CD4-positive, alpha-beta T cell treated with Interleukin-4 for 1 hour (primary cell): ENCODE measurements at places on chromosomes 2 and 18.

DNA sequence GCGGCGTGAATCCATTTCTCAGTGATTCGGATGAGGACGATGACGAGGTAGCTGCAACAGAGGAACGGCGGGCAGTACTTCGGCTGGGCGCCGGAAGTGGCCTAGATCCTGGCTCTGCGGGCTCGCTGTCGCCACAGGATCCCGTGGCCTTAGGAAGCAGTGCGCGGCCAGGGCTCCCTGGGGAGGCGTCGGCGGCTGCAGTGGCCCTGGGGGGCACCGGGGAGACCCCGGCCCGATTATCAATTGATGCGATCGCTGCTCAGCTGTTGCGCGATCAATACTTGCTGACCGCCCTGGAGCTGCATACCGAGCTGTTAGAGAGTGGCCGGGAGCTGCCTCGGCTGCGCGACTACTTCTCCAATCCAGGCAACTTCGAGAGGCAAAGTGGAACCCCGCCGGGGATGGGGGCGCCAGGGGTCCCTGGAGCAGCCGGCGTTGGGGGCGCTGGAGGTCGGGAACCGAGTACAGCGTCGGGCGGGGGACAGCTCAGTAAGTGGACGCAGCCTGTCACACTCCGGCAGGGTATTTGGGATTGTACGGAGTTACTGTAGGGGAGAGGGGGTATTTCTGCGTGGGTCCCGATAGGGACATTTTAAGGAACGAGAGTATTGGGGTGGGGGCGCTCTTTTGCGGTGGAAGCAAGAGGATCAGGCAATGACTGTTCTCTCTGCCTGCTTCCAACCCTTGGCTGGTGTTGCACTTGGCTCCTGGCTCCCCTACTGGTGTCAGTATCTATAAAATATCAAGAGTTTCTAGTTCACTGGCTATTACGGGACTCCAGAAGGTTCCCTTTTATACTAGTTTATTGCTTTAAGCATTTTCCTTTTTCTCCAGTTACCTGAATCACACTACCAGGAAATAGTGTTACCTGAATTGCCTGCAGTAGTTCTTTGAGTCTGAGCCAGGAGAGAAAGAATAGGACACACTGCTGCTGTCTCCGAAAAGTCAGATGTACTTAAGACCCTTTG, 772 bp downstream of the RELCH start:
- no peak for DNase-seq

DNA sequence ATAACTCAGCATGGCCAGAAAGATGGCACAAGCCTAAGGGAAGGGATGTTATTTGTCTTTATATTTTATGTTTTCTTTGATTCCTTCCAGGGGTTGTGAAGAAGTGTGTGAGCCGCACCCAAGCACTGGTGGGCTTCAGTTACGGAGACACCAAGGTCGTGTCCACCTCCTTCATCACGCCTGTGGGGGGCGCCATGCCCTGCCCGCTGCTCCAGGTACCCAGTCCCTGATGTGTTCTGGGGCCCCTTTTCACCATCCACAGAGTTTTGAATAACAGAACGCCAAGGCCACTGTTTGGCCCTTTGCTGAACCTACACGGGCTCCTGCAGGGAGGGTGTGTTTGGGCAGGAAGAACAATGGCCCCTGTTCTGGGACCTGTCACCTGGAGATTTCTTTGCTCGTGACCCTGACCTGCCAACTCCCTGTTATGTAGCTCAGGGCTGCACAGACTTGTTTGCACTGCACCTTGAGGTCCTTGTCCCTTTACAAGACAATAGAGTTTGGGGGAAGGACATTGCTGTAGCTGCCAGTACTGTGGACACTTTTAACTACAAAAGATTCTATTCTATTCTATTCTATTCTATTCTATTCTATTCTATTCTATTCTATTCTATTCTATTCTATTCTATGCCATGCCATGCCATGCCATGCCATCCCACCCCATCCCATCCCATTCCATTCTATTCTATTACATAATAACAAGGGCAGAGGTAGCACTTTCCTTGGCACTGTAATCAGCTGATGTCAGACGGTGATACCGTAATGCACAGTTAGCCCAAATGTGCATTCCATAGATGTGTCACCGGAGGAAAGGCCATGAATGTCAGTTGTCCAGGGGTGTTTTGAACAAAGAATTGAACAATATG, 48.2 kb upstream of the CNGA3 start:
- no peak for DNase-seq

DNA sequence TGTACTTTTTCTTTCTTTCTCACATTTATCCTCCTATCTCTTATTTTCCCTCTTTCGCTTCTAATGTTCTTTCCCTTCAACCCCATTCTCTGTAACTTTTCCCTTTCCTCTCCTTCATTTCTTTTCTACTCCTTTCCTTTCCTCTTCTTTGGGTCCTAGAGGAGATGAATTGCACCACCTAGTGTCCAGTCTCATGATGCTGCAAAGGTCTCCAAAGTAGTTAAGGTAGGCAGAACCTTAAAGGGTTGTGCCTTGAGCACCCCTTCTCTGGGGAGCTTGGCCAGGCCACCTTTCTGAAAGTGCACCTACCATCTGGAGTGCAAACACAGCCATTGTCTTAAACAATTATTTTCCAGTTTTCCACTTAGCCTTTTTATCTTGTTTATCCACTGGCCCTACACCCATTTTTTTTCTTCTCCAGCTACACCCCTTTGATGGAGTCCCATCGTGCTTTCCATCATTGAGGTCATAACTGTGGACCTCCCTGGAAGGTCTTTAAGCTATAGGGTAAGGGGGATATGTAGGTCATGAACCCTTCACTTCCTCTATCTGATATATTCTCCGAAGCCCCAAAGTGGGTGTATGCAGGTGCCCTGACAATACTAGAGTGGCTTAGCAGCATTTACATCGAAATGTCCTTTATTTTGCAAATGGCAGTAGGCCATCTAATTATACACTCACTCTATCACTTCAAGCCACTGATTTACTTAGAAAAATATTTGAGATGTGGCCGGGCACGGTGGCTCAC, 155.9 kb downstream of the ESCO1 start:
- no peak for DNase-seq

- DNase-seq, result no peak
Measured at GRCh38 chr2:88127888-88128653, at the start of gene FABP1. Gene FABP1 (minus strand): TSS chr2:88128062. CDS start chr2:88128017, 45 bp downstream.

DNA sequence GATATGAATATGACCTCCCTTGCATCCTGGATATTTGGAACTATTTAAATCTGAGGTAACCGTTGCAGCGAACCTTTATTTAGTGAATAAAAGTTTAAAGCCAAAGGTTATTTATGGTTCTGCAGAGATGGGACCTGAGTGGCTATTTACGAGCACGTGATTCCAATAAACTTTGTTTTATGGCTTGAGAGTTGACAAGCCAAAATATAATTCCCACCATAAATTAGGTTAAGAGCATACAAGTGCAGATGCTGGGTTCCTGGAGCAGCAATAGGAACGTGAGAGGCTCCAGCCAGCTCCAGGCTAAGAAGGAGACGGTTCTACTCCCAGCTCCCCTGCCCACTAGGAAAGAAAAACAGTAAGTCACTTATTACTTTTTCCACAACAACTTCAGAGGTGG, 5.2 kb upstream of the HOXD4 start:
- DNase-seq, result no peak

- DNase-seq, result no peak
Measured at GRCh38 chr2:175152242-175152641, 15.8 kb downstream of the ATF2 start.

DNA sequence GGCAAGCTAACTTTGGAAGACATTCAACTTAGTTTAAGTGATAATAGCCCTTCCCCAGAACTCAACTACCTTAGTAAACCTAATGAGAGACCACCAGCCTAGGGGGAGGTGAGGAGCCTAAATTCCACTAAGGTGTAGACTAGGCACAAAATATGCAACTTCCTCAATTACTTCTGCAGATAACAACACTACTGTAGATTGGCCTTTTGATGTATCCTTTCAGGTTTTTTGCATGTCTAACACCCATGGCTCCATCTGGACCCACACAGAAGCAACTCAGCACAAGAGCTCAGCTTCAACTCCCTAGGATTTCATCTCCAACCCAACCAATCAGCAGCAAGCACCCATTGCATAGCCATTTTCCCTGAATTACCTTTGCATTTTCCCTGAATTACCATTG, 353.3 kb downstream of the AKAIN1 start:
- no peak for DNase-seq

- peak; percentile 87 for DNase-seq
Measured at GRCh38 chr18:77054606-77055428, 77.8 kb downstream of the MBP start.

GRCh38 chr2:174632841-174633622, 35.4 kb upstream of the WIPF1 start:
- DNase-seq, result peak; percentile 45

DNA sequence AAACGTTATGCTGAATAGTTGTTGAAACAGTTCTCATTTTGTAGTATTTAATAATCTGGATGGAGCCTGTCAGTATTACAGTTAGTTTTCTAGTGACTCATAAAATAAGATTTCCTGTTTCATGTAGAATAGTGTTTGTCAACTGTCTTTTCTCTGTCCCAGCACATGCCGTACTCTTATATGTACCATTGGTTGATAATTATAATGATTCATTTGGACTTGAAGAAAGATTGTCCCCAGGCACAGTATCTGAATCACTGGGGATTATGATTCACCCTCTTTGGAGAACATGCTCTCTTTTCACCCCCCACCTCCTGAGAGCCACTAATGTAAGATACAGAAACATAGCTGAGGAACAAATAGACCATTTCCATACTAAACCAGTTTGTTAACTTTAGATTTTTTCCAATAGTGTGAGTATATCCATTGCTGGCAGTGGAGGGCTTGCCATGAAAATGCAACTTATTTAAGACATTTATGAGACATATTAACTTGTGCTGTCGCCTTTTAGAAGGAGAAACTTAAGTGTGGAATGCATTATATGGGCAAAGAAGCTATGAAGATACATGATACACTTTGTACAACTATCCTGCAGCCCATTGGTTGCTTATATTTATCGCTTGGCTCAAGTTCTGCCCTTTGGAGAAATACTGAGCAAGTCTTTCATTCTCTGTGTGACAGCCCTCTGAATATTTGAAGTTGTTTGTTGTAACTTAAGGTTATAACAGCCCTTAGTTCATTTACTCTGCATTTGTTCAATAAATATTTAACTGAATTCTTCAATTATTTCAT, 12.4 kb downstream of the COPS8 start:
- DNase-seq, result no peak

GRCh38 chr2:72757177-72757775, 68.6 kb downstream of the EXOC6B start:
- no peak for DNase-seq

GRCh38 chr2:236124182-236124893, 43.8 kb downstream of the GBX2 start:
- no peak for DNase-seq

DNA sequence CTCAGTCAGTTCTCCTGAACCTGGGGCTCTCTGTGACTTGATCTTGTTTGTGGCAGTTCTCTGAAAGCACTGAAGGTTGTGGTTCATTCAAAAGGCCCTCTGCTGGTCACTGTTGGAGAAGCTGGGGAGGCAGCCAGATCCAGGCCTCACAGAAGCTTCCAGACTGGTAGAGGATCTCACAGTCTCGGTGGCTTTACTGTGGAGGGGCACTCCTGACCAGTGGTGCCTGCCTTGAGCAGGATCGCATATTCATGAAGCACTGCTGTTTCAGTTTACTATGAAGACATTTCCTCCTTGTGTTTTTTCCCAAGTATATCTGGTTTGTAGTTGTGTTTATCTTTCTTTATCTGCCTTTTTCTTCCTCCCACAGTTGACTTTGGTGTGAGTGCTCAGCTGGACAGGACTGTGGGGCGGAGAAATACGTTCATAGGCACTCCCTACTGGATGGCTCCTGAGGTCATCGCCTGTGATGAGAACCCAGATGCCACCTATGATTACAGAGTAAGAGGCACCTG, 133.9 kb downstream of the MAP4K4 start:
- DNase-seq, result peak; percentile 71

DNA sequence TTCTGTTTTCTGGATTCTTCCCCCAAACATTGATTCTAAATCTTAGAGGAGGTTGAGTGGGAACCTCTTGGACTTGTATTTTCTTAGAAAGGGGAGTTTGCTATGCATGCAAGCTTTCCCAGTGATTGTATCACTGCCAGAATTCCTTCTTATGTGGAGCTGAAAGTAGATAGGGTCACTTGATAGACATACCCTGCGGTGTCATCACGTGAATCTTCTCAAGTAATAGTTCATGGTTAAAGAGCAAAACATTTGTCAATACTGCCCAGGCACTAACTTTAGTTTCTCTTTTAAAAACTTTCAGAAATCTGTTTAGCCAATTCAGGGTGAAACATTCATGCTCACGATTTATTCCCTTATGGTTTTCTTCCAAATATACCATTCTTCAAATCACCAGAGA, 6.4 kb downstream of the PMAIP1 start:
- no peak for DNase-seq

DNA sequence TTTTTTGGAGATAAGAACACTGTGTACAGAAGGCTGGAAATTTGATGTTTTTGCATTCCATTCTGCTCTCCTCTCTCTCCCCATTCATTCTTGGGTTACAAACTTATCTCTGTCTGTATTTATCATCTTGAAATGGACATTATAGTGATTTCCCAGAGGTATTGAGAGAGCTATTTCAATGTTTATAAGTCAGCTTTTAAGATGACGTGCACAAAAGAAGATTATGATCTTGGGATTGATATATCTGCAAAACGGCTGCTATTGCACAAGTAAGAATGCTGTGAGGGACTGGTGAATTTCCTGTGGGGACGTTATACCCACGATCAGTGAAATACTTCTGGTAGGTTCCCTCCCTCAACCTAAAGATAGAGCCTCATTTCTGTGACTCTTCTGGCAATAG, 61.0 kb upstream of the DTNA start:
- DNase-seq, result no peak

- no peak for DNase-seq
Measured at GRCh38 chr18:44691148-44691925, 10.6 kb downstream of the SETBP1 start.

GRCh38 chr18:48857023-48857694, 93.6 kb downstream of the SMAD7 start:
- DNase-seq, result no peak

DNA sequence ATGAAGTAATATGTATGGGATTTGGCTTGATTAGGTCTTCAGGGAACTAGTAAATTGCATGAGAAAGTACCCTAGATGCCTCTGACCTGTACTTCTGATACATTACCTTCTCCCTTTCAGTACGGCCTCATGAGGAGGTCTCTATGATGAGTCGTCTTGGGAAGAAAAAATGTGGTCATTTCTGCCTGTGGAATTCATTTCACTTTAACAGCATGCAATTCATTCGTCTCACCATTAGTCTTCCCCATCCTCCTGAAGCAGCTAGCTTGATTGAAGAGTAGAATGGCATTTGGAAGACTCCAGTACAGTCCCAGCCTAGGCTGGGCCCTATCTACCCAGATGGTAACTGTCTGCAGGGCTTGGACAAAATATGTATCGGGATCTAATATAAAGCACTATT, 52.2 kb downstream of the TMX3 start:
- no peak for DNase-seq

GRCh38 chr2:75607988-75608683, 38.4 kb upstream of the MRPL19 start:
- DNase-seq, result no peak

DNA sequence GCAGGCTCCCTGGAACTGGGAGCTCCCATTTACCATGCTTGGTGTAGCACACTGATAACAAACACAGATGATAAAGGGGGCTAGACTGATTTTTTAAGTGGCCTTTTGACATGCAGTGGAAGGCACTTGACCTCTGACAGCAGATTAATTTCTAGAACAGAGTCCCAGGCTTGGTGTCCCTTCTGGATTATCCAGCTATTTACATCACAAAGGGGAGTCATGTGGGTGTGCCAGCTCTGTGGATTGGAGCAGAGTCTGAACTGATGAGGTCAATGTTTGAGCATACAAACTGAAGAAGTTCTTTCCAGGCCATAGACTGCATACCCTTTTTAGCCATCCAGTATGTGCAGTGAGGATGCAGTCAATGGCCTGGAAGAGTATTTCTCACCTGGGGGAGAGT, 31.5 kb upstream of the SIX2 start:
- DNase-seq, result no peak
